ENCODE measurements at places on chromosomes 6 and 20.
A peak's percentile ranks its signal among the peaks of the same experiment; 100 is the strongest.

- DNase-seq, result no peak
These were observed 16.7 kb downstream of the TULP4 start for GRCh38 chr6:158328952-158329351.

DNA sequence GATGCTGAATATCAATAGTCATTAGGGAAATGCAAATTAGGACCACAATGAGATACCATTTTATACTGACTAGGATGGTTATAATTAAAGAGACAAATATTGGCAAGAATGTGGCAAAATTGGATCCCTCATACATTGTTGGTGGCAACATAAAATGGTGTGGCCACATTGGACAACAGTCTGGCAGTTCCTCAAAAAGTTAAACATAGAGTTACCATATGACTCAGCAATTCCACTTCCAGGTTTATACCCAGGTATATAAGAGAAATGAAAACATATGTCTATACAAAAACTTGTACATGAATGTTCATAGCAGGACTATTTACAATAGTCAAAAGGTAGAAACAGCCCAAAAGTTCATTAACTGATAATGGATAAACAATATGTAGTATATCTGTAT, 2.0 kb upstream of the CRIP3 start:
- no peak for DNase-seq

GRCh38 chr6:134667111-134667510, 282.8 kb downstream of the ALDH8A1 start:
- no peak for DNase-seq

- no peak for DNase-seq
These were observed 1.1 kb upstream of the ENTPD6 start for GRCh38 chr20:25194333-25194972.

GRCh38 chr20:59824711-59825562, 108.5 kb downstream of the SYCP2 start:
- DNase-seq, result no peak

DNA sequence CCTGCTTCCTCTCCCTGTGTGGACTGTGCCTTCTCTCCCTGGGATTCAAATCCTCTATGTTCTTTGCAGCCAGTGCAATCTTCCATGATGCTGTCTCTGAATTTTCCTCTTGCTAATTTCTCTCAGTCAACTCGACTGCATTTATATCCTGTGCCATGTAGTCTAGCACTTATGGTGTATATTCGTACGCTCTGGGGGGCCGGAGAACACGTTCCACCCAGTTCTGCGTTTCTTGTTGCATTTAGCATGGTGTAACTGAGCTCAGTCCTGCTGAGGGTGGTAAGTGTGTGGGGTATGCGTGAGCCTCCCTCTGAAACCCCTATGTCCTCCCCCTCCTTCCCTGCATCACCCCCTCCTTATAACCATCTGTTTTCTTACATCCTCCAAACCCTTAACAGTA, 42.0 kb downstream of the ADTRP start:
- no peak for DNase-seq

DNA sequence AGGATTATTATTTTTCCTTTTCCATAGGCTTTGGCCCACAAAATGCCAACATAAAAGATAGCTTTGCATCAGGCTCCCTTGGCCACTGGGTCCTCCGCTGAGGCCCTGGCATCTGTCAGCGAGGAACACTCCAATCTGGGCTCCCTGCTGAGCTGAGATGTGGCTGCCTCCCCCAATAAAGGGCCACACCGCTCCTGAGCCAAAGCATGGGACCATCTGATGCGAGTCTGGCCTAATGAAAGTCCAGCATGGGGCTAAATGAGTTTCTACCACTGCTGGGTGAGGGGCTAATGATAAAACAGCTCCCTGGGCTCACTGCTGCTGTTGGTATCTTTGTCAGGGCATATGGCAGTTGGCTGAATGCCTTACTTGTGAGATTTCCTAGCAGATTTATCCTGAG, 817.5 kb upstream of the SLC35B3 start:
- peak; percentile 3 for DNase-seq

DNA sequence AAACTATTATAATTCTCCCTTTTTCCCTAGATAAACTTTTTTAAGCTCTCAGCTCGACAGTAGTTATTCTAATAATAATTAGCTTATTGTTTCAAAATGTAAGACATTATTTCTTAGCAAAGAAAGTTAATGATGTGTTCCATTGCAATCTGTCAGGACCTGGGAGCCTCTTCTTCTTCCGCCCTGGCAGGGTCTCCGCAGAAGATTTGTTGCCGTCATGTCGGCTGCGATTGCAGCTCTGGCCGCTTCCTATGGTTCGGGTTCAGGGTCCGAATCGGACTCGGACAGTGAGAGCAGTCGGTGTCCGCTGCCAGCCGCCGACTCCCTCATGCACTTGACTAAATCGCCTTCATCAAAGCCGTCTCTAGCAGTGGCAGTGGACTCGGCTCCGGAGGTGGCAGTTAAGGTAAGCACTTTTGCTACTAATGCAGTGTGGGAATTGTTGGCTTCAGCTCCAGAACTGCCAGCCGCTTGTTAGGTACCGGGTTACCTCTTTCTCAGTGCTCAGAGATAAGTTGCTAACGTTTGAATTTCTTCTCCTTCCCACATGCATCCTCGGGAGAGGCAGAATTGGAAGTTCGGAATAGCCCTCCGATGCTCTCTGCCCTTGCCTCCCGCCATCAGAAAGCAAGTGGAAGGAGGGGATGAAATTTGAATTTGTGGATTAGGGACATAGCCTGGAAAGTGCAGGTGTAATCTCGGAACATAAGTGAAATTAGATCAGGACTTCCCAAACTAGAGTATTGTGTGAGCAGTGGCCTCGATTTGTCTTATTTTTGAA, at the start of gene CDC40:
Gene CDC40 (plus strand): TSS at position 200 of the 781 bp plus-strand sequence. CDS start 18 bp downstream, at position 218.
- peak; percentile 73 for DNase-seq

GRCh38 chr20:38350879-38351775, 4.8 kb downstream of the LBP start:
- DNase-seq, result no peak

- no peak for DNase-seq
These were observed 57.9 kb downstream of the SYNJ2 start for GRCh38 chr6:158039571-158040050.

DNA sequence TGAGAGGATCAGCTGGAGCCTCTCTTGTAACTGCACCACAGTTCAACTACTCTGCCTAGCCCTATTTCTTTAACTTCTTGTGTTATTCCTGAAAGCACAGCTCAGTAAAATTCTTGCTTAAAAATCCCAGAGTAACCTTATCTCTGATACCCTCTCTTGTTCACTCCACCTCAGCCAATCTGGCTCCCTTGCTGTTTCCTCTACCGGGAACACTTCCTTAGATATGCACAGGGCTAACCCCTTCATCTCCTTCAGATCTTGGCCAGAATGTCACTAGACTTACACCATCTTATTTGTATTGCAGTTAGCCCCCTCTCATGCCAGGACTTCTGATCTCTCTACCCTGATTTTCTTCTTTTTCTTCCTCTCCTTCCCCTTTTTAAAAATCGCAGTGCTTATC, 2.6 kb upstream of the ZKSCAN3 start:
- no peak for DNase-seq

DNA sequence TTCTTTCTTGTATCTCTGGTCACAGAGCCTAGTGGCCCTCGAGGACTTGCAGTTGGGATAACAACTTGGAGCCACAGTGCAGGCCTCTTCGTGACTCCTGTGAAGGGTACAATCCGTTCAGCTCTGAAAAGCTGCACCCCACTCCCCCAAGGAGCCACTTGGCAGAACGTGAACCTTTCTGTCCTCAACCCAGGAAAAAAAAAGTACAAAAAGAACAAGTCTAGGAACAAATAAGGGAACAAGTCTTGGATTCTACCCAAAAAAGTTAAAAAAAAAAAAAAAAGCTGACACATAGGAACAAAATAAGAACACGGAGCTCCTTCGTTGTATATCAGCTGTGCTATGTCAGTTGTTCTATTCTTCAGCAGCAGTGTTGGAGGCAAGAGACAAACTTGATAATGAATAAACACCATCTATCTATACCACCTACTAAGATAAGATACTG, 77.9 kb upstream of the TULP1 start:
- no peak for DNase-seq

DNA sequence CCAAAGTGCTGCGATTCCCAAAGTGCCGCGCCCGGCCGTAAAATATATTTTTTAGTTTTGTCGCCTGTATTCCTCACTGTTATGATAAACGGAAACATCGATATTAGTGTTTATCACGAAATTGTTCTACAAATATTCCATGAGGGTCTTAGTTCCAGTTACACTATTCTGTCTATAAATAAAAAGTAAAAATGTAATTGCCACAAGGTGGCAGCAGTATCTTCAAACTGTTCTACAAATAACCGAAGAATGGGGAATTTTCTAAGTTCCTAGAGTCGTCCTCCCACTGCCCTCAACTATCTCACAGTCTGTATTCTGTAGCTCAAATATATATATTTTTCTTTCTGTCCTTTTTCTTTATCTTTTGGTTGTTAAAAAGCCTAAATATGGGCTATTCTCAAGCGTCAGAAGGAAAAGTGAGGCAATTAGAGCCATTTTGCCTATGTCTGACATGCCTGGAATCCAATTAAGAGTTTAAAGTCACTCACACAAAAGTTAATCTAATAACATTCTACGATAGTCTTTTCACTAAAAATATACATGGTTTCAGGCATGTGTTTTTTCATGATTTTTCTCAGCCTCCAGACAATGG, 14.2 kb upstream of the FAM162B start:
- DNase-seq, result peak; percentile 25

- peak; percentile 81 for DNase-seq
These were observed 19.8 kb upstream of the TREM1 start for GRCh38 chr6:41306187-41306854.

DNA sequence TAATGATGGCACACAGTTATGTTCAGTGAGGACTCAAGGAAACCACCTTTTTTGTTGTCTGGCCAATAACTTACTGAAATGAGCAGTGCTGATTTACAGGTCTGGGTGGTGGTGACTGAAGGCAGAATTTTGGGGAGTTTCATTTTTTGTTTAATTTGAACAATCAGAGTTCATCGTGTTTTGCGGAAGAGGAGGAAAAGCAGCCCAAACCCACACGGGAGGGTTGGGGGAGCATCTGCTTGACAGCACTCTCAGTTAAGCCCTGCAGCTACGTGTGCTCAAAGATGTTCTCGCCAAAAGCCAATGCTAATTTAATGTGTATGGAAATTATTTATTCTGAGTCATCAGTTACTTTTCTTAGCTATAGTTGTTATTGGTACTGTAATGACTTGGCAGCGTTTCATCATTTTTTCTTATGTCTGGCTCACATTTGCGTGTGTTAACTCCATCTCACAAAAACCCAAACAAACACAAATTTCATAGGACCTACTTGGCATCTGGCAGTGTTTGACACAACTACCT, 89.2 kb downstream of the UST start:
- DNase-seq, result no peak

GRCh38 chr20:33812152-33812849, 1.2 kb downstream of the CHMP4B start:
- no peak for DNase-seq

GRCh38 chr6:108417027-108417426, 122.2 kb downstream of the AFG1L start:
- DNase-seq, result no peak

DNA sequence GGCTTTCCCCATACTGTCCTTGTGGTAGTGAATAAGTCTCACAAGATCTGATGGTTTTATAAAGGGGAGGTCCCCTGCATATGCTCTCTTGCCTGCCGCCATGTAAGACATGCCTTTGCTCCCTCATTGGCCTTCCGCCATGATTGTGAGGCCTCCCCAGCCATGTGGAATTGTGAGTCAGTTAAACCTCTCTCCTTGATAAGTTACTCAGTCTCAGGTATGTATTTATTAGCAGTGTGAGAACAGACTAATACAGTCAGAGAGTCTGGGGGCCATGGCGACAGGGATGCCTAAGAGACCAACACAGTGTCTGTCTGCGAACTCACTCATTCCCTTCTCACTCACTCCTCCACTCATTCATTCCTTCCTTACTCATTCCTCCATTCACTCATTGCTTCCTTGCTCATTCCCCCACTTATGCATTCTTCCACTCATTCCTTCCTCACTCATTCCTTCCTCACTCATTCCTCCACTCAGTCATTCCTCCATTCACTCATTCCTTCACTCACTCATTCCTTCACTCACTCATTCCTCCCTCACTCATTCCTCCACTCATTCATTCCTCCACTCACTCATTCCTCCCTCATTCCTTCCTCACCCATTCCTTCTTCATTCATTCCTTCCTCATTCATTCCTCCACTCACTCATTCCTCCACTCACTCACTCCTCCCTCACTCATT, 137.5 kb upstream of the AGPAT4 start:
- no peak for DNase-seq

DNA sequence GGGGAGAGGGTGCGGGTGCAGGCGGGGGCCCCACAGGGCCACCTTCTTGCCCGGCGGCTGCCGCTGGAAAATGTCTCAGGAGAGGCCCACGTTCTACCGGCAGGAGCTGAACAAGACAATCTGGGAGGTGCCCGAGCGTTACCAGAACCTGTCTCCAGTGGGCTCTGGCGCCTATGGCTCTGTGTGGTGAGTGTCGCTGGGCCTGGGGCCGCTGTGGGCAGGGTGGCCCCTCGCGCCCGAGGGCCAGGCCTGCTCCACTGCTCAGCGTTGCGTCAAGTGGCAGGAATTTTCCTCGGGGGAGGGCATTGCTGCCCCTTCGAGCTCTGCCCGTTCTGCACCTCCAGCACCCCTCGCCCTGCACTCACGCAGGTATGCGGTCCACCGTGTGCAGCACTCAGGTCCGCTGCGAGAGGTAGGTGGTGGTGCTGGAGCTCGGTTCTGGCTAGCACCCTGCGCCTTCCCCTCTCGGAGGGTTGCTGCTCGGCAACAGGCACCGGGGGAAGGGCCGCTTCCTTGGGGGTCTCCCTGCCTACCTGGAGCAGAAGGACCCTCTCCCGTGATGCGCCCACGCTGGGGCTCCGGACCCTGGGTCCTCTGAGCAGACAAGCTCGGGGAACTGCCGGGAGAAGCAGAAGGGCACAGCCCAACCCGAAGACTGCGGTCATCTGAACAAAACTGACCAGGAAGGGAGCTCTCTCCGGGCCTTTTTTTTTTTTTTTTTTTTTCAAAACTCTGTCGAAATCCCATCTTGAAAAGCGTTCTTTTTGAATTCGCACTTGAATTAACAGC, 674 bp downstream of the MAPK14 start:
- DNase-seq, result peak; percentile 33

GRCh38 chr6:131161987-131162386, 26.7 kb downstream of the AKAP7 start:
- DNase-seq, result no peak

- DNase-seq, result no peak
These were observed 44.7 kb downstream of the VAPB start for GRCh38 chr20:58433759-58434158.

DNA sequence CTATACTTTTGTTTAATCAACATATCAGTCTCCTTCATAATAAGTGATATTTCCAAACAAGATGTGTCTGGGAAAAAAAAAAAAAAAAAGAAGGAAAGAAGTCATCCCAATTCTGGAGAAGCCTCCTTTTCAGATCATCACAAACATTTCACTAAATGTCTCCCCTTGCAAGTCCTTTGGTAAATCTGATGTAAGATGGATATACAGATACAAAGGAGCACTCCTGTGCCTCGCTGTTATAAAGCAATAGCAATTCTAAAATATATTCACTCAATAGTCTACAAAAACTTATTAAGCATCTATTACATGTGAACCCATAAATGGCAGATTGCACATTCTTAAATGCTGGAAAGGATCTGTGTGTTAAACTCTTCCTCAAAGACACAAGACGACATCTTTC, 17.4 kb downstream of the STAU1 start:
- DNase-seq, result no peak

GRCh38 chr20:43533060-43533459, 25.6 kb downstream of the L3MBTL1 start:
- DNase-seq, result no peak

GRCh38 chr6:157137501-157137900, 185.8 kb downstream of the TMEM242 start:
- no peak for DNase-seq

- DNase-seq, result no peak
These were observed 90.2 kb upstream of the CDH4 start for GRCh38 chr20:61161726-61162390.

GRCh38 chr6:4125933-4126864, 9.2 kb downstream of the ECI2 start:
- no peak for DNase-seq
